Ammon's horn (tissue), 1 donor: ENCODE measurements at places on chromosomes 2 and 18.

DNA sequence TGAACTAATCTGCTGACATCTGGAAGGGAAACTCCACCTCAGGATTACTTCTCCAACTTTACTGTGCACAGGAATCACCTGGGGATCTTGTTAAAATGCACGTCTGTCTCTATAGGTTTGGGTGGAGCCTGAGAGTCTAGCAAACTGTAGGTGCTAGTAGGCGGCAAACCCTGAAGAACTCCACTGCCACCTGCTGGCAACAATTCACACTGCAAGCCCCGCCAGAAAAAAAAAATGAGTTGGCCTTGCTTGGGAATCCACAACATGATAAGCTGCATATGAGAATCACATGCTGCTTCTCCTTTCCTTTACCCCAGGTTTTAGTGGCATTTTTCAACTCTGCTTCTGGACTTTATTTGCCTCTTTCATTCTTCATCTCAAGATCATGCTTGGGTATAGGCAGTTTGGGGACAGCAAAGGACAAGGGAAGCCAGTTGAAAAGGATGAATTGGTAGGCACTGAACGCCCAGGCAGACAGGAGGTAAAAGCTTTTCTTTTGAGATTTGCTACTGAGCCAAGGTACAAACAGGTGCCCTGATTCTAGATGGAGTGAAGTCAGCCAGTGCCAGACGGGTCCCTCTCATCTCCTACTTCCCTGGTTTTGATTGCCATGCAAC, 88.8 kb downstream of the VIT start:
- DNase-seq: peak; percentile 47

- DNase-seq: no peak
Observed at GRCh38 chr2:37688771-37689468, 17.5 kb upstream of the CDC42EP3 start.

GRCh38 chr18:60047556-60047955, 147.8 kb downstream of the PMAIP1 start:
- DNase-seq: no peak

GRCh38 chr18:49018554-49019445, 68.0 kb upstream of the SMAD7 start:
- DNase-seq: no peak

GRCh38 chr2:224596289-224596688, 11.1 kb upstream of the CUL3 start:
- no peak for DNase-seq
